ENCODE measurements at places on chromosomes 6 and 20.

GRCh38 chr6:24614043-24614420 lies 32.0 kb downstream of the KIAA0319 start:
- DNase-seq, result no peak

DNA sequence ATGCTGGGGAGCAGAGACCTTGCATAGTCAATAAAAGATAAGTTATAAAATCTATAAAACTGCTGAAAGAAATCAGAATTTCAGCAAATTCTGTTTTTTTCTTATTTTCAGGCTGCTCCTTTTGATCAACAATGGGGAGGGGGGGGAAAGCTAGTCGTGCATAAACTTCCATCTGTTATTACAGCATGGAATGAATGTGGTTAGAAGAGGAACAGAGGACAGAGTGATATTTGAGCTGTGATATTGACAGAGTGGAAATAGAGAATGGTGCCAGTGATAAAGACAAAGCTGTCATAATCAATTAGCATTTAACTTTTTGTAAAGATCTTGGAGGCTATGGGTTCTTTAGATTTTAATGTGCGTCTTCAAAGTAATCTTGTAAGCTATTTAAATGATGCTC lies 43.4 kb upstream of the QKI start:
- DNase-seq, result no peak

- no peak for DNase-seq
Observed at GRCh38 chr6:155380666-155381332, 66.5 kb upstream of the TFB1M start.

DNA sequence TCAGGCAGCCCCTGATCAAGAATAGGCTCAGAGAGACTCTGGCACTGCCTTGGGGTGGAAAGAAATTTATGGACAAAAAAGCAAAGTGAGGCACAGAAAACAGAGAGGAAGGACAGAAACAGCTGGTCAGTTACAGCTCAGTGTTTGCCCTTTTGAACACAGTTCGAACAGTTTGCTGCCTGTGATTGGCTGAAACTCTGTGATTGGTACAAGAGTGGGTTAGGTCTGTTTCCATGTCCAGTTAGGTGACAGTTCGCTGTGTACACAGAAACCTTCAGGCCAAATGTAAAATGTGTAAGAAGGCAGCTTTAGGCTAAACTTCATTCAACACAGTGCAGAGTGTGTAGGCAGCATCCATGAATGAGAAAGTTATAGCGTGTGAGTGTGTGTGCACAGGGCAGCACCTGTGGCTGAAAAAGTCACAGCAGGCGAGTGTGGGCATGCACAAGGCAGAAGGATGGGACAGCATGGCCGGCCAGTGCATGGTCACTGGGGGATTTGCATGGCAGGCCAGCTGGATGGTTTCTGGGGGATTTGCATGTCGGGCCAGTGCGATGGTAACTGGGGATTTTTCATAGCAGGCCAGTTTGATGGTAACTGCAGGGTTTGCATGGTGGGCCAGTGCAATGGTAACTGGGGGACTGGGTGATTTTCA lies 75.4 kb upstream of the FRMD1 start:
- no peak for DNase-seq
